B cell (primary cell): ENCODE measurements at places on chromosomes 13 and 19. TPM values are rescaled to one million over a fixed set of nuclear protein-coding genes. Genes with fewer than 3 reads are reported as not detected.

DNA sequence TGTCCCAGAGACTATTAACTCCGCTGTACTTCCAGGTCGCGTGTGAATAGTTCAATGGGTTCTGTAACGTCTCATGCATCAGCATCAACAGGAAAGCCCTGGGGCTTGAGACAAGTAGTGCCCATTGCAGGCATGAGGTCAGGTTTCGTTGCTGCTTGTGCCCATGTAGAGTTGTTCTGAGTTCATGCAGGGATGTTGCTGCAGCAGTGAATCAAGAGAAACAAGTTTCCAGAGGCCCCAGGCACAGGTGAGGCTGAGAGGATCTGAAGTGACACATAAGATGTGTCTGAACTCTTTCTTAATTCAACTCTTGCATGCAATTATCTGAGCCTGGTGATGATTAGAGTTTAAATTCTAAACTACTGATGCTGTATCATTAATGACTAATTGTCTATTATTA lies 8.6 kb upstream of the ZNF283 start:
- H3K27me3 ChIP-seq = peaks cover 24% of the 10 kb centered on the region
- H3K27ac ChIP-seq = no peak overlapping the region
- no peak for DNase-seq

DNA sequence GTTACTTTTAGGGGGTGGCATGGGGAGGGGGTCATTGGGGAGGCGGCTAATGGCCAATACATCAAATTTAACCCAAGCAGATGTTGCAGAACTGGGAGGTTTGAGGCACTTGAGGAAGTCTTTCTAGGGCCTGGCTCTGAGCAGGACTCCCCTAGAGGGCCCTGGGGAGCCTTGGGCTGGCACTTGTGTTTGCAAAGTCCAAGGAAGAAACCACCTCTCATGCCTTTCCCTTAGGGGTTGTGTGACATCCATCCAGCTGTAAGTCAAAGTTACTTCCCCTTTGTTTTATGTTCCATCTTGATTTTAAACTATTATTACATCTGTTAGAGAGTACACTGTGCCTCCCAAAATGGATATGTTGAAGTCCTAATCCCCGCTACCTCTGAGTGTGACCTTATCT lies 159.9 kb downstream of the KATNAL1 start:
- peaks cover 46% of the 10 kb centered on the region for H3K4me1 ChIP-seq
- peak overlapping the region; percentile 51 for H3K27ac ChIP-seq
- peak; percentile 27 for DNase-seq

DNA sequence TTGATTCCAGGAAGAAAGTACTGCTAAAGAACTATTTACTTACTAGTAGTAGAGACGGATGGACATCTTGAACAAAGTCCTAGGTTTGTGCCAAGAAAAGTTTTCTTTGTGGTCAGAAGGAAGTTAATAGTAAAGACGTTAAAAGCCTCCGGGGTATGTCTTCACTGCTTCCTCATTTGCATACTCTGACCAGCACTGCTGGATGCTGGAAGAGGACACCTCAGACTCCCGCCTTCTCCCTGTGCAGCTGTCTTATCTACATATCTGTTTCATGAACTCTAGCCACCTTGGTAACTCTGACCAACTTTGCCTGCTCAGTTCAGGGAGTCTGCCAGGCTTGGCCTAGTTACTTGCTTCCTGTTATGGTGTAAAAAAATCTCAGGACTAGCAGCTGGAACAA lies 1109.1 kb upstream of the MIR17HG start:
- H3K36me3 ChIP-seq = no peaks in the 10 kb centered on the region
- H3K27ac ChIP-seq = no peak overlapping the region
- no peaks in the 10 kb centered on the region for H3K27me3 ChIP-seq
- H3K4me3 ChIP-seq = no peak overlapping the region
- no peaks in the 10 kb centered on the region for H3K4me1 ChIP-seq

ANKLE1 gene
- 6.2 and 6.3 TPM in 2 replicates for total RNA-seq

DNA sequence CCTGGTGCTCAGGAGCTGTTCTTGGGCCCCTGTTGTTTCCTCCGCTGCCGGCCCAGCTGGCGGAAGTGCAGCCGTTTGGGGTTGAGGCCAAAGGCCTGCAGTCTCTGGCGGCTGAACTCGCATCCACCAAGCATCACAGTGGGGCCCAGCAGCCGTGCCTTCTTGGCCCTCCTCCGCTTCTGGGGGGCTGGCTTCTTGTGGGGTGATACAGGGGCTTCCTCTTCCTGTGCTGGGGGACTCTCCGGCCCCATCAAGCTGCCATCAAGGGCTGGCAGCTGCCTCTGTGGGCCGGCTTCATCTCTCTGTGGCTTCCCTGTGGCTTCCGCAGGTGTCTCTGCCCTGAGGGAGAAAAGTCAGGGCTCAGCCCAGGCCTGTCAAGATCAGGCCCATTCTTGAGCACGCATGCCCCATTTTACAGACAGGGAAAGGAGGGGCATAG lies 10.3 kb downstream of the ATG4D start:
- no peak overlapping the region for H3K4me3 ChIP-seq
- peaks cover 44% of the 10 kb centered on the region for H3K4me1 ChIP-seq
- H3K27me3 ChIP-seq = no peaks in the 10 kb centered on the region
- DNase-seq = peak; percentile 79
- H3K36me3 ChIP-seq = peaks cover 7% of the 10 kb centered on the region

KIR2DL1 gene
- not detected in 2 replicates for total RNA-seq

DNA sequence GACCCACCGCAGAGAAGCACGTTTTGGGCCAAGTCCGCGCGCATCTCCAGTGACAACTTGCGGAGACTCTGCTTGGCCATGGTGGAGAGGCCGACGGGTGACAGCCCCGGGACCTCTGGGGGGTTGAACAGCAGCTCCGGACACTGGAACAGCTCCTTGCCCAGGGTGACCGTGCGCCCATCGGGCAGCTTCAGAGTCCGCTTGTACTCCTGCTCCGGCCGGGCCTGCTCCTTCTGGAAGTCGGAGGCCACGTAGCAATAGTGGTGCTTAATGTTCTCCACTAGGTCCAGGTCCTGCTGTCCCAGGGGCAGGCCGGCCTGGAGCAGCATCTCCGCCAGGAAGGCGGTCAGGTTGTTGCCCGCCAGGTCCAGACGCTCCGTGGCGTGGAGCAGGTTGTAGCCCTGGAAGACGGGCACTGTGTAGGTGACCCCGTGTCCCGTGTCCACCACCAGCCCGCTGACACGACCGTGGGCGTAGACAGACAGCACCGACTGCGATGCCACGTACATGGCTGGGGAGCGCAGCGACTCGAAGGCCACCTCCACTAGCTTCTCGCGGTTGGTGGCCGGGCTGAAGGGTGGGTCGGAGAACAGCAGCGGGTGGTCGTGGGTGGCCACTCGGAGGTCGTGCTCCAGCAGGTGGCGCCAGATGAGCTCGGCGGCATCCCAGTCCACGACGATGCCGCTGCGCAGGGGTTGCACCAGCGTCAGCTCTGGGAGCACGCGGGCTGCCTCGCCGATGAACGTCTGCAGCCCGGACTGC lies 743 bp downstream of the ACTL9 start:
- no peaks in the 10 kb centered on the region for H3K27me3 ChIP-seq
- no peak overlapping the region for H3K4me3 ChIP-seq
- H3K27ac ChIP-seq = no peak overlapping the region
- H3K36me3 ChIP-seq = no peaks in the 10 kb centered on the region
- no peak for DNase-seq
- no peaks in the 10 kb centered on the region for H3K4me1 ChIP-seq

DNA sequence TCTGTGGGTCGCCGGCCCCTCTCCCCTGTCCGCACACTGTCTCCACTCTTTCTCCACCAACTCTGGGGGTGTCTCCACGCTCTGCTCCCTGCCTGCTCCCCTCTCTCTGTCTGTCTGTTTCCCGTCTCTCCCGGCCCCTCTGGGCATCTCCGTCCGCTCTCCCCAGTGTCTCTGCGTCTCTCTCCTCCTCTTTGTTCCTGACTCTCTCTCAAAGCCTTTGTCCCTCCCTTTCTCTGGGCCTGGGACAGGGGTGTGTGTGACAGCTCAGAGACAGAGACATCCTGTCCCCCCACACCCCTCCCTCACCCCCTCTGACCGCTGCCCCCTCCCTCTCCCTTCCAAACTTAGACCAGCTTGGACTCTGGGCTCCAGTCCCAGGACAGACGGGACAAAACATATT lies 668 bp upstream of the SBK3 start:
- no peak overlapping the region for H3K4me3 ChIP-seq
- no peak overlapping the region for H3K27ac ChIP-seq
- H3K4me1 ChIP-seq = no peaks in the 10 kb centered on the region

DNA sequence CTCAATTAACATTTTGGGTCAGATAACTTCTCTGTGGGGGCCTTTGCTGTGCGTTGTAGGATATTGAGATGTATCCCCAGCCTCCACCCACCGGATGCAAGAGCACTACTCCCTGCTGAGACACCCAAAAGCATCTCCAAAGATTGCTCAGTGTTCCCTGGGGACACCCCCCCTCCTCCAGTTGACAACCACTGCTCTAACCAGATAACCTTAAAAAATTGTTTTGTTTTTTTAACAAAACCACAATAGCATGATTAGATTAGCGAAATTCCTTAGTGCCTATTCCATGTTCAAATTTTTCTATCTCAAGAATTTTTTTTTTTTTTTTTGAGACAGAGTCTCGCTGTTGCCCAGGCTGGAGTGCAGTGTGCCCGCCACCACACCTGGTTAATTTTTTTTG lies 2.6 kb upstream of the EPN1 start:
- peaks cover 32% of the 10 kb centered on the region for H3K4me1 ChIP-seq
- peaks cover 63% of the 10 kb centered on the region for H3K36me3 ChIP-seq
- H3K27me3 ChIP-seq = no peaks in the 10 kb centered on the region
- DNase-seq = no peak
- H3K27ac ChIP-seq = no peak overlapping the region
